ENCODE measurements at places on chromosomes 4 and X. TPM values are rescaled to one million over a fixed set of nuclear protein-coding genes. Genes with fewer than 3 reads are reported as not detected.

DNA sequence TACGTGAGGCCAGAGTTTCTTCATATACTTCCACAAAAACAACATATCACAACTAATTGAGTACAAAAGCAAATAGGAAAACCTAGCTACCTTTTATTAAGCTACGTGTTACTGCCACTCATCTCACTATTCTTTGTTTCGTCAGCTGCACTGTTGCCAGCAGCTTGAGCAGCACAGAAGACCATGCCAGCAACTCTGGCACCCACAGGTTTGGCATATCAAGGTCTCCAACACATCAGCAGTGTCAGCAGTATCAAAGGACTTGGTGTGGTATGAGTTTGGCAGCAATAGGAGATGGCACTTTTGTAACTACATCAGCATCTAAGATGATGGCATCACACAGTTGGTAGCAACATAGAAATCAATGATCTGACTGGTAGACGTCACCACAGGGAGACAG lies 30.7 kb downstream of the CDKL2 start:
- H3K27ac ChIP-seq = no peak overlapping the region
- no peaks in the 10 kb centered on the region for H3K27me3 ChIP-seq
- DNase-seq = no peak
- no peaks in the 10 kb centered on the region for H3K4me1 ChIP-seq
- H3K36me3 ChIP-seq = no peaks in the 10 kb centered on the region

- no peak overlapping the region for H3K4me3 ChIP-seq
- no peak for DNase-seq
- H3K36me3 ChIP-seq = no peaks in the 10 kb centered on the region
- no peaks in the 10 kb centered on the region for H3K27me3 ChIP-seq
- no peak overlapping the region for H3K27ac ChIP-seq
- no peaks in the 10 kb centered on the region for H3K4me1 ChIP-seq
Observed at GRCh38 chr4:59535541-59535940, 1664.6 kb upstream of the ADGRL3 start.

GRCh38 chr4:21887481-21887880 lies 61.1 kb downstream of the KCNIP4 start:
- H3K4me3 ChIP-seq = no peak overlapping the region
- H3K27ac ChIP-seq = no peak overlapping the region
- H3K4me1 ChIP-seq = no peaks in the 10 kb centered on the region

GRCh38 chr4:123073650-123074049 lies 151.3 kb upstream of the NUDT6 start:
- no peaks in the 10 kb centered on the region for H3K27me3 ChIP-seq
- no peak overlapping the region for H3K27ac ChIP-seq
- no peaks in the 10 kb centered on the region for H3K4me1 ChIP-seq
- no peaks in the 10 kb centered on the region for H3K36me3 ChIP-seq
- no peak for DNase-seq

The GLRB gene
- total RNA-seq = 0.12 TPM

The PIR gene
- 42.1 TPM for total RNA-seq

The TSPAN6 gene
- 39.3 TPM for total RNA-seq

Measured in right lobe of liver (tissue), 6 donors.